ENCODE measurements at places on chromosomes 11 and 22.

DNA sequence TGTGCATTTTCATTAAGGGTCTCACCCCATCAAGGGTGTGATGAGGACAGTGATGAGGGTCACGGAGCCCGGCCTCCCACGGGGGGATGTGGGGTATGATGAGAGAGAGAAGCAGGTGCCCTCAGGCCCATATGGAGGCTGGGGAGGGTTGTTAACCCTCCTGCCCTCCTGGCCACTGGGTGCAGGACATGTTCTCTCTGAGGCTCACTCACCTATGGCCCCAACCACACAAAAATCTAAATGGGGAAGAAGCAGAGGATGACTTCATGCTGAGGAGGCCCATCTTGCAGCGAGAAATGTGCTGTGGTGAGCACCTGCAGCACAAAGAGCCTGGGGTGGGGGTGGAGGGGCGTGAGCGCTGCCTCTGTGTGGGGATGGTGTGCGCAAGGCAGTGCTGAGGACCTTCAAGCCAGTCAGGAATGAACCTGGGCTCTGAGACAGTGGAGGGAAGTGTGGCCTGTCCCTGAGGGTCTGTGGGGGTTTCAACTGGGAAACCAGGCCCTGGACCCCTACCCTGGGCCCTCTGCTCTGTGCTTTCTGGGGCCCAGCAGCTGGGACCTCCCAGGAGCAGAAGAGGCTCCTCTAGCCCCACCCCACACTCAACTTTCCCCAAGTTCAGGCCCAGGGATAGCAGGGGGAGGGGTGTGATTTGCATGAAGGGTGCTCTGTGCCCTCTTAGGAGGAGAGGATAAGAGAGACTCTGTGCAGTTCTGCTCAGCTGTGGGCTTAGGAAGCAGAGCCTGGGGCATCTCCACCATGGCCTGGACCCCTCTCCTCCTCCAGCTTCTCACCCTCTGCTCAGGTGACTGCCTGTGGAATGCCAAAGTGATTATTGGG, 43.0 kb upstream of the TOP3B start:
- DNase-seq = no peak

DNA sequence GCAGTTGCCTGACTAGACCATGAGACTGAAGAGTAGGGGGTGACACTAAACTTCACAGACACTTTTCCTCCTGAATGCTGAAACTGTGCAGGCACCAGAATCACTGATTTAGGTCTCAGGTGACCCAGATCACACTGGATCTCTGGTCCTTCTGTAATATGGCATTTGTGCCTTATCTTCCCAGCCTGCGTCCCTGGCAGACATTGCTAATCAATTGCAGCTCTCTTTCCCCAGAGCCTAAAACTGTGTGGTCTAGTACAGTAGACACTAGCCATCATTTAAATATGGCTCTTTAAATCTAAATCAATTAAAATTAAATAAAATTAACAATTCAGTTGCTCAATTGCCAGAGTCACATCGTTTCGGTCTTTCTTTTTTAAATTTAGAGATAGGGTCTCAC, 17.8 kb upstream of the MYEOV start:
- DNase-seq = no peak

GRCh38 chr22:35313311-35314121, 13.8 kb downstream of the TOM1 start:
- peak; percentile 95 for DNase-seq

- DNase-seq = no peak
These were observed 929.5 kb upstream of the CCDC90B start for GRCh38 chr11:84215672-84216071.
